RWPE2 (cell line): ENCODE measurements at places on chromosomes 2 and 18.

DNA sequence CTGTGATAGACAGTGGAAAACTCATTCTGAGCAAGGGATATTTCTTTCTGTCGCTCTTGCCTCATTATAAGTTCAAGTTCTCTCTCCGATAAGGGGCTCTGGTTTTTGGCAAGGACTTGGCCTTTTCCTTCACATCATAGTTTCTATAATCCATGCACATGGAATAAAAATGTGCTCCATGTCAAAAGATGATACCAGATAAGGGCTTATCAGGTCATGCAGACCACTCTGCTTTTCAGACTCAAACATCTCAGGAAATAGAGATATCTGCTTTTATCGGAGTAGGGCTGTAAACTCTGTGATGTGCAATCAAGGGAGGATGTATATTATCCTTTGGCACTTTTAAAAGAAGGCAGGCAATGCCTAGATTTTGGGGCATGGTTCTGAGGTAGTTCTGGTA, 45.0 kb upstream of the DARS1 start:
- H3K4me3 ChIP-seq, result no peak overlapping the region
- no peaks in the 10 kb centered on the region for H3K4me1 ChIP-seq
- H3K36me3 ChIP-seq, result no peaks in the 10 kb centered on the region
- H3K27me3 ChIP-seq, result peaks cover 6% of the 10 kb centered on the region

GRCh38 chr2:24021122-24021998, 11.5 kb downstream of the MFSD2B start:
- H3K4me3 ChIP-seq, result no peak overlapping the region
- H3K27ac ChIP-seq, result peak overlapping the region; percentile 15
- peak; percentile 75 for DNase-seq
- H3K27me3 ChIP-seq, result no peaks in the 10 kb centered on the region
- no peaks in the 10 kb centered on the region; the same call in 1 of the 2 replicates for H3K36me3 ChIP-seq

DNA sequence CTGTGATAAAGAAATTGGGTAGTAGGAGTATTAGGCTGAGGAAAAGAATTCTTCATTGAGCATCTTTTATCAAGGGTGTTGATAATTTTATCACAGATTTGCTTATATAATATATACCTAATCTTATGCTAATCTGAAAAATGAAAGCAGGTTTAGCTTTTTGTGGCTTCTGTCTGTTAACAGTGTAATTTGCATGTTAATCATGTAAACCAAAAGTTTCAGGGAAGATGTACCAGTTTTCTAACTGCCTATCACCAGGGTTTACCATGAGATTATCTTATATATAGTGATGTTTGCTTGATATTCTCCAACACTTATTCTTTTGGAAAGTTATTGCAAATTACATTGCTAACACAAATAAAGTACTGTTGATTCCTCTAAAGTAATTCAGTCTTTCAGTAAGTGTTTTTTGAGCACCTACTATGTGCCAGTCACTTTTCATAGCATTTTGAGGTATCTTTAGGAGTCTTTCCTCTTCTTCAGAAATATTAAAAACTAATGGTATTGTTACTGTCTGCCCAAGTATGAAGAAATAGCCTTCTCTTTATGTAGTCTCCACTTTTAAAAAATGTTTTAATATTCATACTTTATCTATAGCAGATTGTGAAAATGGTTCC, 41.6 kb downstream of the GCC2 start:
- DNase-seq, result no peak
- peaks cover 87% of the 10 kb centered on the region for H3K36me3 ChIP-seq
- no peak overlapping the region for H3K4me3 ChIP-seq
- peak overlapping the region; percentile 87 for H3K27ac ChIP-seq
- H3K4me1 ChIP-seq, result peaks cover 20% of the 10 kb centered on the region

- H3K27ac ChIP-seq, result peak overlapping the region; percentile 47
- H3K4me3 ChIP-seq, result no peak overlapping the region
- no peaks in the 10 kb centered on the region for H3K36me3 ChIP-seq
- peaks cover 18% of the 10 kb centered on the region for H3K4me1 ChIP-seq
Measured at GRCh38 chr2:20141806-20142205, 83.1 kb downstream of the SDC1 start.

DNA sequence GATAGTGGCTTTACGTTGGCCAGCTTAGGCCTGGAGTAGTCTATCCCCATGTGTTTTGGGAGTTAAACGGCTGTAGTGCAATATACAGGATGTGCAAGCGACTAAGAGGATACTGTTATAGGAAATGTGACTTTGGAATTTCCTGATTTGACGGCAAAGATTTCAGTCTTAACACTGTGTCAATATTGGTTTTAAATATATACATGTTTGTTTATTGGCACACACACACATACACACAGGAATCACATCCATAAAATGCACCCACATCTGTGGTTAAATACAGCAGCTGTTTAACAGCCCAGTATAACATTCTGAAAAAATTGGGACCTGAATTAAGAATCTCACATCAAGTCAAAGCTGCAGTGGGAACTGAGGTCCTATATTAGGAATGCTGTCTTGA, 347.1 kb downstream of the TXNL1 start:
- no peaks in the 10 kb centered on the region for H3K36me3 ChIP-seq
- no peaks in the 10 kb centered on the region for H3K27me3 ChIP-seq
- no peaks in the 10 kb centered on the region for H3K4me1 ChIP-seq
- no peak for DNase-seq

DNA sequence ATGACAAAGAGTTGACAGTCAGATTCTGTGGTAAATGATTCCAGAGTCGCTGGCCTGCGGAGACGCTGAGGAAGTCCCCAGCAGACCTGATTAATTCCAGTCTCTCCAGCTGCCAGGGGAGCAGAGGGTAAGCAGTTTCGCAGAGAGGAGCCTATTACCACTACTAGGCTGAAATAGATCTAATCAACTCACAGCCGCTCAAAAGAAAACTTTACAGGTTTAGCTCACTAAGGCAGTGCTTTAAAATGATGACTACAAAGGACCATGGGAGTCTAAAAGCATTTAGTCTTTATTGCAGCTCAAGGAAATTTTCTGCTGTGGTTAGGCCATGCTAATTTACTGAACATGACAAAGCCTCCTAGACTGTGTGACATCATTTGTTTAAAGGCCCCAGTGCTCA, 445.6 kb upstream of the POU3F3 start:
- peaks cover 15% of the 10 kb centered on the region for H3K27me3 ChIP-seq
- H3K27ac ChIP-seq, result no peak overlapping the region
- H3K36me3 ChIP-seq, result no peaks in the 10 kb centered on the region
- no peak overlapping the region for H3K4me3 ChIP-seq
- no peaks in the 10 kb centered on the region for H3K4me1 ChIP-seq

GRCh38 chr18:44715842-44716241, 35.2 kb downstream of the SETBP1 start:
- no peak for DNase-seq
- no peaks in the 10 kb centered on the region for H3K27me3 ChIP-seq
- peaks cover 22% of the 10 kb centered on the region for H3K4me1 ChIP-seq

DNA sequence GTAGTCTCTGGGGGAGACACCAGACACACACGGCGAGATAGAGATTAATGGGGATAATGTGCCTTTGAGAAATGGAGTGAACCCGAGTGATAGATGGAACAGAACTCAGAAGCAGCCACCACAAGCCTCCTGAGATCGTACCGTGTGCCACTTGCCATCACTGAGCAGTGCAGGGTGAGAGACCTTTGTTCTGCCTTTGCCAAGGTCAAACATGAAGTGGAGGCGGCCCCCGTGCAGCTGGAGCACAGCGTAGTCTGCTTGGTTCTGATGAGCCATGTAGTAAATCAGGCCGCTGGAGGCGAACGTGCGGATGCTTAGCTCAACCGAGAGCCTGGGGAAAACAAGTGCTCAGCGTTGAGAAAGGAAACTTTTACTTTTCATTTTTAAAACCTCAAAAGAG, 167.0 kb downstream of the LAMA1 start:
- H3K36me3 ChIP-seq, result no peaks in the 10 kb centered on the region
- no peak overlapping the region for H3K27ac ChIP-seq
- no peaks in the 10 kb centered on the region for H3K27me3 ChIP-seq

DNA sequence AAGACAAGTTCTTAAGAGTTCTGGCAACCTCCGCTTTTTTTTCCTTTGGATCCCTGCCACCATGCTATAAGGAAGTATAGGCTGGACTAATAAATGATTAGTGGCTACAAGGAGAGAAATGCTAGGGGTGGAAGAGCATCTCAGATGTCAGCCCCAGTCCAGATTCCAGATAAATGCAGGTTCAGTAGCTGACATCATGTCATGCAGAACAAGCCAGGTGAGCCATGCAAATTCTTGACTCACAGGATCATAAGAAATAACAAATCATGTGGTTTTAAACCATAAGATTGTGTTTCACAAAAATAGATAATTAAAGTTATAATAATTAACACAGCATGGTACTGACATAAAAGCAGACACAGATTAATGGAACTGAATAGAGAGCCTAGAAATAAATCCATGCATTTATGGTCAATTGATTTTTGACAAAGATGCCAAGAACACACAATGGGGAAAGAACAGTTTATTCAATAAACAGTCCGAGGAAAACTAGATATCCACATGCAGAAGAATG, 152.9 kb upstream of the SESTD1 start:
- no peak overlapping the region for H3K4me3 ChIP-seq
- no peaks in the 10 kb centered on the region for H3K27me3 ChIP-seq
- H3K4me1 ChIP-seq, result no peaks in the 10 kb centered on the region
- H3K36me3 ChIP-seq, result no peaks in the 10 kb centered on the region
- H3K27ac ChIP-seq, result no peak overlapping the region
- DNase-seq, result no peak

- DNase-seq, result no peak
- no peaks in the 10 kb centered on the region for H3K27me3 ChIP-seq
- H3K36me3 ChIP-seq, result no peaks in the 10 kb centered on the region
- H3K4me3 ChIP-seq, result no peak overlapping the region
- H3K27ac ChIP-seq, result no peak overlapping the region
- H3K4me1 ChIP-seq, result no peaks in the 10 kb centered on the region
Measured at GRCh38 chr18:73144030-73144429, 276.2 kb upstream of the NETO1 start.
